ENCODE measurements at places on chromosomes 4 and X.

DNA sequence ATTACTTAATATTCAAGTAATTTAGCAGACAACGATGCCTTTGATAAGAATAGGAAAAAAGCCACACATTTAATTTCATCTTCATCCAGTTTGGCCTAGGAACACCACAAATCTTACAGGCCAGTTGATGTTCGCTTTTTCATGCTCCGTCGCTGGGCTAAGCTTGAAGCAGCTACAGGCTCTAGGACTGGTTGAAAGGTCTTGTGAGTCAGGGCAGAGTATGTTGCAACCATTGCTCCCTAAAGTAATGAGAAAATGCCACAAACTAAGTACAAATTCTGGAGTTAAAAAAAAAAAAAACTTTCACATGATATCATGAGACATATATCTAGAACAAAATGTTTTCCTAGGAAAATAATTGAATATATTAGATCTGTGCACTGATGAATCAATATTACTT, 123.8 kb downstream of the RPS6KA6 start:
- DNase-seq = no peak

- DNase-seq = no peak
Observed at GRCh38 chrX:47264483-47265173, 31.8 kb downstream of the USP11 start.

- DNase-seq = no peak
Observed at GRCh38 chrX:129461801-129462456, 61.4 kb downstream of the SMARCA1 start.

DNA sequence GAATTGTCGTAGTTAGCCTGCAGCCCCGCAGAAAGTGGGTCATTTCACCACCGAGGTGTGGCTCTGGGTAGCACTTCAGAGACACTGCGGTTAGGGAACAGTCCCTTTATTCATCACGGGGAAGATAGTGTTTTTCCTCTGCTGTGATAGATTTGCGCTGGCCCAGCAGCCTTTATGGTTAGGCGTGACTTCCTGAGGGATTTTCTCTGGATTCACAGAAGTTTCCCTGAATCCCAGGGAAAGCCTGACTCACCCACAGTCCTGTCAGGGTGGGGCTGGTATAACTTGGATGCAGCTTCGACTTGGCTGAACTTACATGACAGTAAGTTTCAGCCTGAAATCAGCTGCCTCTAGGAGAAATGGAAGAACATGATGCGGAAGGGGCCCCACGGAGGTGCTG, 196.3 kb upstream of the HHIP start:
- DNase-seq = no peak

DNA sequence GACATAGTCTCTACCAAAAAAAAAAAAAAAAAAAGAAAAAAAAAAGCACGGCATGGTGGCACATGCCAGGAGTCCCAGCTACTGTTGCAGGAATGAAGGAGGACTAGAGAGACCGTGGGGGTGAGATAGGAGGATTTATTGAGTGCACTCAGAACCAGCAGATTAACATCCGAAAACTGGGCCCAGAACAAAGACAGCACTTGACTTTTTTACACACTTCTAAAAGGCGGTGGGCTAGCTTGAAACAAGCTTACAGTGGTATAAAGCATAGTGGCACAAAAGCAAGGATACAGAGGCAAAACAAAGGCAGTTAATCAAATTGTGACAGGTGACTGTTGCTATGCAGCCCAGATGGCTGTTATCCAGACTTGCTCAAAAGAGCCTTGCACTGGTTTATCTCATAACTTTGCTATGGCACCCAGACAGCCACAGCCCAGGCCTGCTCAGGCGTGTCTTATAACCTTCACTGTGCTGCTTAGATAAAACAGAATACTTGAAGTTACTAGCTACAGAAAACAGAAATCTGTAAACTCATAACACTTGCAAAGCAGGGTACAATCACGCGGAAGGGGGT, 9.9 kb upstream of the PI4K2B start:
- DNase-seq = no peak

GRCh38 chrX:40099055-40099958, 1.5 kb upstream of the BCOR start:
- DNase-seq = no peak

DNA sequence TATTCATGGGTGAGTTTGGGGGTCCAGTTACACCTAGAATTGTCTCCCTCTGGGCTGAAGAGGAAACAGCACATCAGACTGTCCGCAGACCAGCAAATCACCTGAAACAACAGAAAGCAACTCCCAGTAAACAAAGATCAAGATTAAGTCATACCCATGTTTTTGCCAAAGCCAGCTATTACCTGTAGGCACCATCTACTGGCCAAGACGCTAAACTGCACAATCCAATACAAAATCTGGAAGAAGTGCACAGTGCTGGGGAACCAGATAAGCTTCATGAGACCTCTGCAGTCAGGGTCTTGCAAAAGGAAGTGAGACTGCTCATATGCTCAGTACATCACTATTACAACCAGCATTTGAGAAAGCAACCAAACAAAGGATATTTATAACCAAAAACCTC, 157.5 kb upstream of the ITM2A start:
- DNase-seq = no peak

DNA sequence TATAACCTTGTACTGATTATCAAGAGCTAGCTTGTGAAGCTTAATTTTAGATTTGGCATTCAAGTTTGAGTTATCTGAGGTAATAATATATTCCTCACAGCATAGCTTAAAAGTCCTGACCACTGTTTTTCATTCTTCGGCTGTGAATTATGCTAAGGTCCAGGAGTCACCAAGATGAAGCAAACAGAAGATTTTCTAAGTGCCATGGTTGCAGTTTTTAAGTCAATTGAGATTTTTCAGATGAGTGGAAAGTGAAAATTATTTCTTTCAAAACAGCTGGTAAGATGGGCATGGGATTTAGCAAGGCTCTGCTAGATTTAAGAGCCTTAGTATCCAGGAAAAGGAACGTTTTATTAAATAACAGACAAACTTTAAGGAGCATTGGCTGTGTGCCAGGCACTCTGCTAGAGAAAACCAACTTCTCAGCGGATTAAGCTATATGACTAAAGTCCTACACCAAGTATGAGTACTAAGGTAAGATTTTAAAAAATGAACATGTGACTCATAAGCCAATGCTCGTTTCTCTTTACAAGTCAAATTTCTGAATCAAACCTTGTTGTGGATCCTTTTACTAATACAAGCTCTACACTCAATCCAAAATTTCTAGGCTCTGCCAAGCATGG, 149.9 kb upstream of the IL15 start:
- no peak for DNase-seq

- no peak for DNase-seq
Observed at GRCh38 chr4:33996075-33996718, 2248.1 kb downstream of the ARAP2 start.

- no peak for DNase-seq
Observed at GRCh38 chrX:374596-374995, 12.1 kb downstream of the PPP2R3B start.

- DNase-seq = no peak
Observed at GRCh38 chr4:142356801-142357200, 489.3 kb downstream of the INPP4B start.

DNA sequence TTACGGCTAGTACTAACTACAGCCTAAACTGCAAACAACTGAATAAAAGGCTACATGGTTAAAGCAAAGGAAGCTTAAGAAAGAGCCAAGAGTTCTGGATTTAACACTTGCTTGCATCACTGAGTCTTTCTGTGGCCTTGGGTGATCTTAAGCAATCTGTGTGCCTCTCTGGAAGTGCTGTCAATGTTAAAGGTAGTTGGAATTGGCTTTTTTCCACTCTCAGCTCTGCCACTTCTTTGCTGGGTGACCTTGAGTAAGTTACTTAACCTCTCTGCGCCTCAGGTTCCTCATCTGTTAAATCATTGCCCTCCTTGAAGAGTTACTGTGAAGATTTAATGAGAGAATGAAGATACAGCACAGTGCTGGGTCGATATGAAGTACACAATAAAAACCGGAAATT, 15.7 kb downstream of the SLC2A9 start:
- no peak for DNase-seq

GRCh38 chr4:123423819-123424218, 27.2 kb downstream of the SPRY1 start:
- no peak for DNase-seq

DNA sequence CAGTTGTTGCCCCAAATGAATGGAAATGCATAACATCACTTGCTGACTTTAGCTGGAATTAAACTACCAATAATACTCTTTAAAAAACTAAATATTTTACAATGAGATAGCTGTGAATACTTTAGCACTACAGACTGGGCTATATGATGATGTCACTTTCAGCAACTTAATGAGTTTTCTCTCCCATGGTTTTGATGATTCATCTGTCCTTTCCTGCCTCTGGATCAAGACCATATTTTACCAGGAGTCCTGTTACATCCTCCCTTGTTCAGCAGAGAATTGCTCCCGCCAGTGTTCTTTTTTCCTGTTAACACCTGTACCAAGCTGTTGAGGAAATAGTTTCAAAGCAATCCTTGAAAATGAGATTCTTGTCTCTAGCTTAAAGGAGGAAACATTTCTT, 543.0 kb downstream of the SPRY1 start:
- DNase-seq = no peak

GRCh38 chrX:129808829-129809796, 29.4 kb downstream of the SASH3 start:
- no peak for DNase-seq

- no peak for DNase-seq
Observed at GRCh38 chr4:161920304-161921052, 243.3 kb downstream of the FSTL5 start.

- DNase-seq = no peak
Observed at GRCh38 chr4:36392024-36392423, 110.6 kb downstream of the DTHD1 start.

GRCh38 chr4:121706595-121707021, 9.8 kb upstream of the ANXA5 start:
- DNase-seq = peak; percentile 51

GRCh38 chrX:63012574-63012973, 338.6 kb downstream of the SPIN4 start:
- no peak for DNase-seq

DNA sequence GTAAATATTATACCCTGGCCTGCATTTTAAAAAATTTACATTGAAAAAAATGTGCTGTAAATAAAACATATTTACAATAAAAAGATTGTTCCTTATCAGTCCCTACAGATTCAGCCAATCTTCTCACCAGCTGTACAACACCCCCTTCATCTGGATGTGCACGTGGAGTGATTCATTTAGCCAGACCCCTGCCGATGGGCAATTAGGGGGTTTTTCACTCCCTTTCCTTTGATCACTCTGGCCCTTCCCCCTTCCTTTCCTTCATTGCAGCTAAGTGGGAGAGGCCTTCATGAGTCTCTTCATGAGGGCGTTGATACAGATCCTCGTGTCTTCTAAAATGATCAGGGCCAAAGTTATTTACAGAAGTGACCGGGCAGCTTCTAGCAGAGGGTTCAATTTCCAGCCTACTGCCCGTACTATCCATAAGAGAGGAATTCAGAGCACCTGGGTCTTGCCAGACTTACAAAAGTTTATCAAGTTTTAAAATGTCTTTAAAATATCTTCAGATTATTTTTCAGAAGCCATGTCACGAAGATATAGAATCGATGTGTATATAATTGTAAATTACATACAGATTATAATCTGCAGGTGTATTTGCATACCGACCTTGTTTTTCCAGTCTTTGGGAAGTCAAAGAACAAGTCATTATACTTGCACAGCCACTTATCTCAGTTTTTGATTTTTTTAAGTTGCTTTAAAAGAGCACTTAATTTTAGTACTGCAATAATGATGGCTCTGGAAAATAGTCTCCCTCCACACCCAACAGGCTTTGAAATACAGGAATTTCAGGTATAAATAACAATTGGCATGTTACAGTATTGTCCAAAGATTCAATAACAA, 21.4 kb upstream of the RASL11B start:
- no peak for DNase-seq

GRCh38 chr4:145179281-145179860, 1.0 kb downstream of the OTUD4 start:
- DNase-seq = peak; percentile 74

DNA sequence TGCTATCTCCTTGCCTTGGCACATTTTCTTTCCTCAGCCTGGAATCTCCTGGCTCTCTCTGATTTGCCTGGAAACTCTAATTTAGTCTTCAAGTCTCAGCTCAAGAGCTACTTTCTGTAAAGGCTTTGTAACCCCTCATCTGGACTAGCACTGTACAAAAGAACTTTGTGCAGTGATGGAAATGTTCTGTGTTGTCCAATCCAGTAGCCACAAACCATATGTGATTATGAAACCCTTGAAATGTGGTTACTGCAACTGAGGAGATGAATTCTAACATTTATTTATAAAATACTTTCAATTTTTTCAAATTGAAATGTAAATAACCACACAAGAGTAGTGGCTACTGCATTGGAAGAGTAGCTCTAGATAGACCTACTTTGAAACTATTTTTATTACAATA, 66.6 kb upstream of the HS3ST1 start:
- no peak for DNase-seq

DNA sequence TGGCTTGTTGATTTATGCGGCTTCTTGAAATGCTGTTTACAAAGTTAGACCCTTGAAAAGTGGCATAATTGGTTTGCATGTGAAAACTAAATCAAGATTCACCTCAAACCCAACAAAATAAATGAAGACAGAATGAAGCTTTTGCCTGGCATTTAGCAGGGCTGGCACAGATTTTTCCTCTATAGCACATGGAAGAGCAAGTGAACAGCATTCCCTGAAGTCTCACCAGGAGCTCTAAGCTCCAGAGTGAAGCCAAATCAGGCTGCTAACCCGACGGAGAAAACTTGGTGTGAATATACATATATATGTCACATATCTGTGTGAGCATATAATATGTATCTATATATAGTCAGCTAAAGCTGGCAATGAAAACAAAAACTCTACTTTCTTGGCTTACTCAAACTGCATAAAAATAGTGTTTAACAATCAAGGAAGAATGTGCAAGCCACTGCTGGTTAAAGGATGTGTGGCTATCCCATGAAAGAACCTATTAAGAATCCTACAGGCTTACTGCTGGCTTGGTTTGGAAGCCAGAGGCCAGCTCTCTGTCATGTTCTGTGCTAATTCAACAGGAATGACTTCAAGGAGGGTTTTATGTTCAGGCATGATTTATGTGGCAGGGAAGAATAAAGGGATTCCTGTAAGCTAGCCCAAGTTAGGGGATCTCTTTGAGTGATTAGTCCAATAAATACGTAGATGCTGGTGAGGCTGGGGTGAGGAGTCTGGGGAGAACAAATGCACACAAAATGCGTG, 69.9 kb downstream of the MFAP3L start:
- DNase-seq = no peak

DNA sequence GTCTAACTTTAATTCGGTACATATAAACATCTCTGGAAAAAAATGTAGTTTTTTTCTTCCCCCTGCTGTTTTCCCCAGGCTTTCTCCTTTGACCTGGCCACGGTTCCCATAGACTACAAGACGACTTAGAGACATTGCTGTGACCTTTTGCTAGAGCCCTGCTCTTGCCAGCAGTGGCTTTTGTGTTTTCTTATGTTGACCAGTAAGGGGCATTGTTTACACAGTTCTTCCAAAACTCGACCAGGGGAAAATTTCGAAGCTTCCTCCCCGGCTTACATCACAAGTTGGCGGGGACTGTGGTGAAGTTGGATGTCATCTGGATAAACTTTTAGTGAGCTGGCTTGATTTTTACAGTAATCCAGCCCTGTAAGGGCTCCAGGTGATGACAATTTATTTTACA, 9.3 kb downstream of the CCDC160 start:
- no peak for DNase-seq

GRCh38 chr4:124903995-124904722, 191.6 kb upstream of the ANKRD50 start:
- DNase-seq = no peak

GRCh38 chrX:96372313-96373046, 312.2 kb upstream of the DIAPH2 start:
- no peak for DNase-seq

Data from stimulated activated CD8-positive, alpha-beta memory T cell treated with anti-CD3 and anti-CD28 coated beads, Interleukin-2, amount 100 ng/mL, for 48 hours (primary cell).